Cortex of kidney (tissue), 1 donor: ENCODE measurements at places on chromosomes 16 and 17.

DNA sequence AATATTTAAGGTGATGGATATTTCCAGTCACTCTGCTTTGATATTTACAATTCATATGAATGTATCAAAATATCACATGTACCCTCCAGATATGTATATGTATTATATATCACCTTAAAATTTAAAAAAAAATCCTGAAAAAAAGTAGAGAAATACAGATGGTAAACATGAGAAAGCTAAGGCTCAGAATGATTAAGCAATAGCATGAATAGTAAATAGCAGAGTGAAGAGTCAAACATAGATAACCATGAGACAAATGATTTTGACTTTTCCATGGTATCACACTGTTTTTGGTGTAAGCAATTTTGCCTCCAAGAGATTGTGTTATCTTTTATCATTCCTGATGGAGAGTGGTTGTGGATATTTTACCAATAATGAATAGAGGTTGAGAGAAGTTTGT is 868.8 kb downstream of the CDH11 start:
- no peak for DNase-seq

GRCh38 chr17:80296221-80296620 is 35.6 kb downstream of the RNF213 start:
- no peak for DNase-seq

- no peak for DNase-seq
These were observed 115.5 kb upstream of the SMURF2 start for GRCh38 chr17:64777415-64778239.

DNA sequence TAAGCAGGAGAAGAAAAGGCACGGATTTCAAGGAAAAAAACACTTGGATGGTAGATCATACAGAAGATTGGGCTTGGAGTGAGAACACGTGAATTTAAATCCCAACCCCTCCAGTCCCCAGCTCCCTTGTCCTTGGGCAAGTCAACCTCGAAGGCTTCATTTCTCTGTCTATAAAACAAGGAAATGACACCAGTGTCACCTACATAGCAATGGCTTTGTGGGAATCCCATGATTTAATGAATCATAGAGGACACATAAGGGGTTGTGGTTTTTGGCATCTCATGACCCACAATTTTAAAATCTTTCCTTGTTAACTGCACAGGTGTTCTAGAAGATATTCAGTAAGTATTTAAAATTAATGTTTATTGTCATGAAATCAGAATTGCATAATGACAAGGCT is 8.2 kb upstream of the CCL2 start:
- DNase-seq, result no peak

DNA sequence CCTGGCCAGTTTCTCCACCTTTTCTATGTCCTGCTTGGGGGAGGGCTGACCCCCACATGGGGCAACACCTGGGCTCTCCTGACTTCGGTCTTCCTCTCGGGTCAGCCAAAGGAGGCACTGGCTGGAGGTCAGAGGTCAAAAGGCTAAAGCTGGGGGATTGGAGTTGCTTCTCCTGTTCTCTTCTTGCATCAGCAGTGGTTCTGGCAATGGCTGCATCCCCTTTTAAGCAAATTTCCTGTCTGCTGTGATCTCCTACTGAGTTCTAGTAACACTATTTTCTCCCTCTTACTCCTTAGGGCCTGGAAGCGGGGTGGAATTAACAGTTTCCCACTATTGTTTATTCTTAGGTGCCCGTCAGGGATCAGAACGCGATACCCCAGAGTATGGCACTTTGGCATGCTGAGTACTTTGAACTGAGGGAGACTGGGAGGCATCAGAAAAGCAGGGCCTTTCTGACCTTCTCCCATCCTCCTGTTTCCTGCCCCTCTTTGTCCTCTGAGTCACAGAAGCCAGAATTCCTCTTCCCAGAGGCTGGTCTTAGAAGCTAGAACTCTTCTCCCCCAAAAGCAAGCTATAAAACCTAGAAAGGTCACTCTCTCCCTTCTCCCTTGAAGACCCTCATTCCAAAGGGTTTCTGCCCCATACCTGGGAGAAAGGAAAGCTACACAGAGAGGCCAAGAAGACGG is 268.2 kb downstream of the STX8 start:
- DNase-seq, result no peak

- DNase-seq, result no peak
These were observed 7.3 kb upstream of the SMIM5 start for GRCh38 chr17:75625813-75626486.

DNA sequence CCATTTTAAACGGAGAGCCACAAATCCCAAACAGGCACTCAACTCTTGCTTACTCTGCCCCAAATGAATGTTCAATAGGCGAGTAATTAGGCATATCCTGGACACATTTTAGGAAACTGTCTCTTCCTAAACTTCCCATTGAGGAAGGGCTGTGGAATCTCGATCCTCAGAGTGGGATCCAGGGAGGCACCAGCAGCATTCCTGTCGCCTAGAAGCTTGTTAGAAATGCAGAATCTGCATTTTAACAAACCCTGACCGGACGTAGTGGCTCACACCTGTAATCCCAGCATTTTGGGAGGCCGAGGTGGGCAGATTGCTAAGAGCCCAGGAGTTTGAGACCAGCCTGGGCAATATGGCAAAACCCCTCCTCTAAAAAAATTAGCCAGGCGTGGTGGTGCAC is 95.6 kb downstream of the GAS7 start:
- no peak for DNase-seq

DNA sequence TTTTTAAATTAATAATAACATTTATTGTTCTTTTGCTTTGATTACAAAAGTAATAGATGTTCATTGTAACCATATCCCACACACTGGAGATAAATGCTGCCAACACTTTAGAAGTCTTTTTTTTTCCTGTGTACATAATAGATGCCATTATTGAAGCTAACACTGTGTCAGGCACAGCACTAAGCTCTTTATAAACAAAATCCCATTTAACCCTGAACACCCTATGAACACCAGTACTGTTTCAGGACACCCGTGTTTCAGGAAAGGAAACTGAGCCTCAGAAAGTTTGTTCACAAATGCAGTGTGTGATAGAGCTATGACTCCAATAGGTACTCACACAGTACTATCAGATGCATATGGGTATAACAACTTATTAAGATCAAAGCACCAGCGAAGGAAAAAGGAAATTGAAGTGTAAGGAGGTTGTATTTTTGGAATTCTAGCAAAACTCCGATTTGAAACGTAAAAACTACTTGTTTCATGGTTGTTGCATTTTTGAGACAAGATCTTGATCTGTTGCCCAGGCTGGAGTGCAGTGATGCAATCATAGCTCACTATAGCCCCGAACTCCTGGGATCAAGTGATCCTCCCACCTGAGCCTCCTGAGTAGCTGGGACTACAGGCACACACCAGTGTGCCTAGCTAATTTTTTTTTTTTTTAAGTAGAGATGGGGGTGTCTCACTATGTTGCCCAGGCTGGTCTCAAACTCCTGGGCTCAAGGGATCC is 2.0 kb upstream of the KIFC3 start:
- DNase-seq, result no peak

- DNase-seq, result no peak
These were observed 83.0 kb downstream of the EMP2 start for GRCh38 chr16:10497132-10498101.
